RPMI7951 (cell line): ENCODE measurements at places on chromosomes 3 and 15. TPM values are rescaled to one million over a fixed set of nuclear protein-coding genes. Genes with fewer than 3 reads are reported as not detected.
A peak's percentile ranks its signal among the peaks of the same experiment; 100 is the strongest.

Gene PLOD2
- total RNA-seq = 171 and 221 TPM in 2 replicates

Gene NSUN3
- 9.7 and 12.3 TPM in 2 replicates for total RNA-seq

Gene SPTBN5
- total RNA-seq = 1.7 and 1.9 TPM in 2 replicates

Gene ITPKA
- total RNA-seq = 9.2 and 13.2 TPM in 2 replicates

GRCh38 chr15:22974745-22975144 lies 5.4 kb downstream of the CYFIP1 start:
- DNase-seq = no peak

GRCh38 chr3:138985932-138986331 lies 20.1 kb downstream of the PRR23A start:
- no peak for DNase-seq

DNA sequence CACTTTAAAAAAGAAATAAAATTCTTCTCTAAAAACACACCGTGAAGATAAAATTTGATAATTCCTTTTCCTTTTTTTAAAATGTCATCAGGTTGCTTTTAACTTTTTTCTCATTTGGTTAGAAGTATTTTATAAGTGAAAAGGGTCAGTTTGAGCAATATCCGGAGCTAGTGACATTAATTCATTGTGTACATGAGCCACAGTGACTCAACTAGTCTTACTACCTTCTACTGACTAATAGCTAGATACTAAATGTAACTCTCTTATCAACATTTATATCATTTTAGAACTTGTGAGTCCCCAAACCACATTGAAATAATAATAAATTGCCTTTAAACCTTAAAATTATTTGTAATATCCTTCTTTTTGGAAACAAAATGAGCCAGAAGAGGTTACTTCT lies 101.2 kb upstream of the ZBTB20 start:
- DNase-seq = peak; percentile 51
